M059J (cell line): ENCODE measurements at places on chromosomes 5 and 9.

- no peak for DNase-seq
These were observed 22.4 kb upstream of the CORO2A start for GRCh38 chr9:98214811-98215210.

- DNase-seq, result no peak
These were observed 3.2 kb downstream of the IFNA8 start for GRCh38 chr9:21412107-21412506.

DNA sequence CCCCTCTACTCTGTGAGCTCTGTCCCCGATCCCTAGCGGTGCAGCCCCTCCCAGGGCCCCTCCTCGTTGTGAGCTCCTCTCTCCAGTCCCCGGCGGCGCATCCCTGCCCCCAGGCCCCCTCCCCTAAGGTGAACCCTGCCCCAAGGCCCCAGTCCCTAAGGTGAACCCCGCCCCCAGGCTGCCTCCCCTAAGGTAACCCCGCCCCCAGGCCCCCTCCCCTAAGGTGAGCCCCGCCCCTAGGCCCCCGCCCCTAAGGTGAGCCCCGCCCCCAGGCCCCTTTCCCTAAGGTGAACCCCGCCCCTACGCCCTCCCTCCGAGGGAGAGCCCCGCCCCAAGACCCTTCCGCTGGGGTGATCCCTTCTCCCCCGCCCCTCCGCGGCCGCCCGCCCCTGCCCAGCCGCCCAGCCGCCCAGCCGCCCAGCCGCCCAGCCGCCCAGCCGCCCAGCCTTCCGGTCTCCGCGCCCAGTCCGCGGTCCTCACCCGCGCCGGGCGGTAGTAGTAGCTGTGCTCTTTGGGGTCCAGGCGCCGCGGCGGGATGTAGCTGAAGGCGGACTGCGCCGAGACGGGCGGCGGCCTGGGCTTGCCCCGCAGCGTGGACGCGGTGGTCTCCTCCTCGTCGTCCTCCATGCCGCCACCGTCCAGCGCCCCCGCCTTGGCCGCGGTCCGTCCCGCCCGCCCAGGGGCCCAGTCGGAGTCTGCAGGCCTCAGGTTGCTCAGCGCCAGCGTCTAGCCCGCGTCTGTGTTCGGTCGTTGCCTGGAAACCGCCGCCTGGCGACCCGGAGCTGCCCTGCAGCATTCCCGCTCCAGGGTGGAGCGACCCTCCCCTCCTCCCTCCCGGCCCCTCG lies at the start of gene CFAP90:
Gene CFAP90 (minus strand): TSS at position 739 of the 845 bp plus-strand sequence. CDS start 112 bp downstream, at position 627.
- peak; percentile 43 for DNase-seq

DNA sequence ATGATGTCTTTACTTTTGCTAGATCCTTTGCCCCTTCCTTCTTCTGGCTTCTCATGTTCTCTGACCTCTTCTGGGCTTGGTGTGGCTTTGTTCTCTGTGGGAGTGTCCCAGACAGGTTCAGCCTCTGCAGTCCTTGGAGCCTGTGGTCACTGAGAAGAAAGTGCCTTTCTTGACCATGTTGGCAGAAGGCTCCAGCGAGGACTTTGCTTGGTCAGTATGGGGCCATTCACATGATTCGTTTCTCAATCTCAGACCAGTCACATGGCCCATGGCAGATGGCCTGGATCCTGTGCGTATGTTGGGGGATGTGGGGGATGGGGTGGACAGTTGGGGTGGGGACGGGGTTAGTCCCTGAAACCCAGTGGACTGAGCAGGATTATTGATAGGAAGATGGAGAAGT lies 274.1 kb downstream of the ARHGAP26 start:
- no peak for DNase-seq

DNA sequence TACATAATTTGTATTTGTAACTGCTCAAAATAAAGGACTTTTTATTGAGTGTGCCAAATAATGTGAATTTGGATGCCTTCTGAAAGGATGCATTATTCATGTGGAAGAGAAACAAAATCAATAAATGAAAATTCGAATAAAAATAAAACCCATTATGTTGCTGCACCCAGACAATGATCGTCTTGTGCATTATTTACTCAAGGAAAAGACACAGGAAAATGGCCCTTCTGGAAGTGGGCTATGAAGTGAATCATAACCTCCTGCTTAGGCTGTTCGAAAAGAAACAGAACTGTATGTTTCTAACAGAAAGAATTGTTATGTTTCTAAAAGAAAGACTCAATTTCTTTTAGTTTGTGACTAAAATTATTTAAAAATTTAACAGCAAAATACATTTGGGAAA lies 168.9 kb upstream of the NFIB start:
- DNase-seq, result no peak

GRCh38 chr5:92119110-92119509 lies 736.0 kb upstream of the ARRDC3 start:
- DNase-seq, result no peak

DNA sequence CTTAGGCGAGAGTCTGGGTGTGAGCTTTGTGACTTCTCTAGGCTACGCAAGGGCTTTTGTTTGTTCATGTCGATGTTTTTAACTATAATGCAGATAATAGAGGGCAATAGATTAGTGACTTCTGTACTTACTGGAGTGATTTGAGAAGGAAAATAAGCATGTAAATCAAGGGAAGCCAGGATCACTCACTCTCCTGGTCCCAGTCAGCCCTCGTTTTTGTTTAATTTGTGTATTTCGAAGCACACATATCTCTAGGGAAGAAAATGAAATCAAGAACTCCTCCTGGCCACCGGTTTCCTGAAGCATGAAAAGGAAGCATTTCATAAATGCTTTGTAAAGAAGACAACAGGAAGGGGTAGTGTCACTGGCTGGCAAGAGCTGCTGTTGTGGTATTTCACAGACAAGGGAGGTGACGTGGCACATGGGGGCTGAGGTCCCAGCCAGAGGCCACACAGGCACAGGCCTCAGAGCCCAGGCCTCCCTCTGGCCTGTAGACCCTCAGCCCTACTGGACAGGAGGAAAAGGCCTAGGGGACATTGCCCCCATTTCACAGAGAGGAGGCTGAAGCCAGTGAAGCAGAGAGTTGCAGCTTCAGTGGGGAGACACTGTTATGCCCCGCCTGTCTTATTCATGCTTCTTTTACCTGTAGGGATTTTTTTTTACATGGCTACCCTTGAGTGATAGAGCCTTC lies 34.1 kb downstream of the IRF1 start:
- DNase-seq, result peak; percentile 85

DNA sequence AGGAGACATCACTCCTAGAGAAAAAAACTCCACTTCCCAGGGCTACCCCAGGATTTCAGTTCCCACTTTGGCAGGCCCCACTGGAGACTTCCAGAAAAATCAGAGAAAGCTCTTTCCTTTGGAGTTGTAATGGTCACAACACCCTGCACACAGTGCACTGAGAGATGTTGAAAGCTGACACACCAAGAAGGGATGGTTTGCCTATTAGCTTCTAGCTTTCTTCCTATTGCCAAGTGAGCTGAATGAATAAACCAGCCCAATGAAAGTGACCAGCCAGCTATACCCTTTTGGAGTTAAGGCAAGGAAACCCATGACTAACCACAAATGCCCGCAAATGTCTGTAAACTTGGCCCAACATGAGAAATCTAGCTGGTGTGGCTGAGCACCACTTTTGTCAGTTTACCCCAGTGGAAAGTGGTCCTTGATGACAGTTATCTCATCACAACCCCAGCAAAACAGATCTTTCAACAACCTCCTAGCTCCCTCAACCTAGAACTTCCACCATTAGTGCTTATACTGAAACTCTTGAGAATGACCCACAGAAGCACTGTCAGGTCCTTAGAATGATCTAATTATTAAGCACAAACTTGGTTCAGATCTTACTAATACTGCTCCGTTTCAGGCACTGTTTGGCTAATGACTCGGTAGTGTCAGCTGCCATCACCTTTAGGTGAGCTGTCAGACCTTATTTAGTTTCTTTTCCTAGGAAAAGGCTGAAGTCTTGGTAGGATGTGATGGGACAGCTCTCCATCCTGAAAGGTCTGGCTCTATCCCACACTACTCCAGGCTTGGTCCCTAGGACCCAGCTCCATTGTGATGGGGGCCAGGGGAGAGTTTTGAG lies 11.2 kb downstream of the IRF1 start:
- DNase-seq, result peak; percentile 39

GRCh38 chr9:127711226-127711701 lies 4.2 kb downstream of the PTRH1 start:
- DNase-seq, result no peak

GRCh38 chr9:106697750-106698502 lies 165.0 kb upstream of the ZNF462 start:
- DNase-seq, result peak; percentile 40

DNA sequence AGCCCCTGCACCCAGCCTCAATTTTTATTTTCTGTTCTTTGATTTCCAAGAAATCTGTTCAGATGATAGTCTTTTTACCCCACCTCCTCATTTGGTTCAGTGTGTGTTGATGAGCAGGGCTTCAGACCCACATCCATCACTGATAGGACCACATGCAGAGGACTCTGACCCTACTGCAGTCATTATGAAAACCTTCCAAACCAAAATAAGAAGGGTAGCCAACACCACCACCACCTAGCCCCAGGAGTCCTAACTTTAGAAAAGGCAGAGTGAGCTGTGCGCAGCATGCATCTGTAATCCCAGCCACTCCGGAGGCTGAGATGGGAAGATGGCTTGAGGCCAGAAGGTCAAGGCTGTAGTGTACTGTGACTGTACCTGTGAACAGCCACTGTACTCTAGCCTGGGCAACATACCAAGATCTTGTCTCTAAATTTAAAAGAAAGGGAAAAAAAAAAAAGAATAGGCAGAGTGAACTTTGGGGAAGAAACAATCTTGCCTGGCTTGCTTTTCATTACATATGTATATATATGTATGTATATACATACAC lies 13.0 kb downstream of the CDKN2AIPNL start:
- DNase-seq, result no peak

DNA sequence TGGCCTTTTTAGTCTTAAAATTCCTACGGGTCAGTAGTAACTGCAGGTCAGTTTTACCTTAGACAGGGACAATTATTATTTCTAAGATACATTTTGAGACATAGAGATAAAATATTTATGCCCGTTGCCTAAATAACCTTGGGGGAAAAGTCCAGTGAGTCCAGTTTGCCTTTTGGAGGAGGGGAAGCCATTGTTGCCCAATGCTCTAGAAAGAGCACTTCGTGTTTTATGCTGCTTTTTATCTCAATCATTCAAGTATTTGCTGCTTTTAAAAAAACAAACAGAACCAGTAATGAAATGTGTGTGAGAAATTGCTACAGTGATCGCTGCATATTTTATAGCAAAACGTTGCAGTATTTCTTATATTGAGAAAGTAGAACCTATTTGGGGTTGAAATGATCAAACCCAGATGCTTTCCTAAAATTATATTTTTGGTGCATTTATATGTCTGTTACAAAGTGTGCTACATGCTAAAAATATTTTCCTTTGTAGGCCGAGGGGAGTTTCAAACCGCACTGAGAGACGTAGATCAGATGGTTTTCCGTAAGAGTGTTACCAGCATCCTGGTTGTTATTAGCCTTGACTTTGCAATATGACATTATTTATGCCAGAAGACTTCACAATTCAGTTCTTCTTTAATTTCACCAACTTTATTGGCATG lies 266.8 kb downstream of the AOPEP start:
- DNase-seq, result no peak

DNA sequence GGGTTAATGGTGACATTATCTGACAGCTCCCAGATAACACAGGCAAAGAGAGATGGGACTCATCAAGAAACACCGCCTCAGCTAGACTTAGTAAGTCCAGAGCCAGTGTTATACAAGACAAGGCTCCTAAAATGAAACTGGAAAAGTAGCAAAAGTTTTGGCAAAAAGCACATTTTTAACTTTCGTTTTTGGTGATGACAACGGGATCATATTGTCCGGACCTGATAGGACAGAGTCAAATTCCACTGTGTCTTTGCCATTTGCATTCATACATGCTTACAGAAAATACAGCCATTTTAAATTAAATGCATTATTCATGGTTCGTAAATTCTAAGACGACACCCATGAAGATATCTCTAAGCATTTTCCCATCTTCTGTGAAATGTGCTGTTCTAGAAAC lies 152.1 kb downstream of the CRB2 start:
- no peak for DNase-seq

- DNase-seq, result no peak
These were observed 372.7 kb upstream of the PTGER4 start for GRCh38 chr5:40306869-40307487.

DNA sequence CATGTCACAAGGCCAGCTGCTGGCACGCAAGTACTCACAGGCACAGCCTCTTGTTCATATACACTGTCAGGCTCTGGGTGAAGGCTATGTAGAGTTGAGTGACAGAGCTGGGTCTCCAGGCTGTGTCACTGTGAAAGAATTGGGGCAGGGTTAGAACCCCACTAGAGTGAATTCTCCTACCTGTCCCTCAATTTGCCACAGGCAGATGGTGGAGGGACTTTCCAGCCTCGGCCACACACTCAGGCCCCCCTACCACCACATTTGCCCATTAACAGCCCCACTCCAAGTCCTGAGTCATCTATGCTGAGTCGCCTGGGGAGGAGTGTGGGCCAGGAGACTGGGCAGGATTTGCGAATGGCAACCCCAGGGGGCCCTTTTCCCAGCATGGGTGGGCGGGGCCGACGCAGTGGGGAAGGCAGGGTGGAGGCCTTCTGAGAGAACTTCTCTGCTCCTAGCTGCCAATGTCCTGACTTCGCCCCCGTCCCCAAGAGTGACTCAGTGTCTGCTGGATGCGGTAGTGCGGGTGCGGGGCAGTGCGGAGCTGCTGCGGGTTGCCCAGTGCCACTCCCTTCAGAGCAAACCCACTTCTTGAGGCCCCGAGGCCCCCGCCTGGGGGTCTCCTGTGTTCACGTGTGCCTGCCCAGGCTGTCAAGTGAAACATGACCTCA lies 50.3 kb upstream of the PSD2 start:
- DNase-seq, result peak; percentile 97

DNA sequence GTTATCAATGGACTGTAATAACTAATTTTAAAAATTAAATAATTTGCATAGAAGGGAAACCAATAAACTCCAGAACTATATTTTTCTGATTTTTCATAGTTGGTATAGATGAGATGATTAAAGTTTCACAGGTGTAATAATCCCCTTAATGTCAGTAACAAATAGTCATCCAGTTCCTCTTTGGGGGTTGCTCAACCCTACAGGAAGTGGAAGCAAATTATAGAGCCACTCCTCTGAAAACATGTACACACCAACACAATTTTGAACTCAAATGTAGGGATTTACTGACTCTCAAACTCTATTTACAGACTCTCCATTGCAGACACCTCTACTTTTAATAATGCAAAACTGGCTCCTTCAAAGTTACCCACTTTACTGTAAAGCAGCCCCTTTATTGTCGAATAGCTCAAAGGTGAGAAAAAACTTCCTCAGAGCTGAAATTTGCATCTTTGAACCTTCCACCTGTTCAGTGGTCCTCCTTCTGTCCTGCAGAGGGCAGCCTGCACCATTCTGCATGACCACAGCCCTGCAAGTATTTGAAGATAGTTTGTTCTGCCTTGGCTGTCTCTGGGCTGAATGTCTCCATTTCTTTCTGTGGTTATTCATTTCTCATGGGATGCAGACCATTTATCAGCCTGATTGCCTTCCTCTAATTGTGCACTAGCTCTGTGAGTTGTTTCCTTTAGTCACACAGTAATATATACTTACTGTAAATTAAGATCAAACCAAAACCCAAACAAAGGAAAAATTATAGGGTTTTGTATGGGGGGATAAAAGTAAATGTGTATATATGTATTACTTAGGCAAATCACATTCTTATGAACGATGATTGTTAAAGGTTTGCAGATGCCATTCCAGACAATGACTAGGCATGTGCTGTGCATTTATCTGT lies 383.2 kb upstream of the SGCD start:
- no peak for DNase-seq

GRCh38 chr5:147509710-147510651 lies at the start of gene DPYSL3:
DPYSL3 (minus strand) TSS chr5:147510068; CDS start chr5:147509858, 210 bp downstream.
- peak; percentile 85 for DNase-seq
